EL (cell line): ENCODE measurements at places on chromosomes 11 and 22.
A peak's percentile ranks its signal among the peaks of the same experiment; 100 is the strongest.

DNA sequence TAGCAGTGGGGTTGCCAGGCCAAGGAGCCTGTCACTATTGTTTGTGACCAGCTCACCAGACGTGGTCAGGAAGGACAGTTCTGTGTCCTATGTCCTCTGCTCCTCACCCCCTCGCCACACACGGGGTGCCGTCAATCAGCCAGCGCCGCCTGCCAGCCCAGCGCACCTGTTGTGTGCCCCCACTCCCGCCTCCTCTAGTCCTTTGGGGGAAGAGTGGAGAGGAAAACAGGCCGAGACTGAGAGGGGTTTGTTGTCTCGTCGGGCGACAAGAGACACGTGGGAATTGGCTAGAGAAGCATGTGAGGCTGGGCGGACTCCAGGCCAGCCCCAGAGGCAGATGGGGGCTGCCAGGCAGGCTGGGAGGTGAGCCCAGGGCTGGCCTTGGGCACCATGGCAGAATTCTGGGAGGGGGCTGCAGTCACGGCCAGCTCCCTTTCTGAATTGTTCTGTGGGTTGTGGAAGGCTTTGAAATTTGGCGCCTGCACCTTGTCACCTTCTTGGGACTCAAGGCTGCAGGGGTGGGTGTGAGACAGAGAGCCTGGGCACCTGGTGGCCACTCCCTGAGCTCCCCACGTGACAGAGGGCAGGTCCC lies 3.1 kb upstream of the KCNQ1OT1 start:
- DNase-seq: no peak

DNA sequence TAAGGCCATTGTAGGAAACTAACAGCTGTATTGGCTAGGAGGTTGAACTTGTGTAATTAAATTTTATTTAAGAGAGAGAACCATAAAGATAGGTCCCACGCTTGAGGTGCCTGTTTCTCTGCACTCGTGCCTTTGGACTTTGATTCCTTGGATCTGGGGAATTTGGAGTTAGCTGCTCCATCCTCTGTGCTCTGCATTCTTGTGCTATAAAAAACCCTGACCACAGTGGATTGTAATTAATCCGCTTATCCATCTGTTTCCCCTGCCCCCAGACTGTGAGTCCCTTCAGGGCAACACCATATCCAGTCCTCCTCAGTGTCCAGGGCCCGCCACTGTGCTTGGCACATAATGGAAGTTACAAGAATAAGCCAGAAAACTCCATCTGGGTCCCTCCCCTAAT lies 169.8 kb downstream of the SPON1 start:
- peak; percentile 1 for DNase-seq

GRCh38 chr11:7609521-7609920 lies 63.8 kb downstream of the CYB5R2 start:
- no peak for DNase-seq

- peak; percentile 59 for DNase-seq
Measured at GRCh38 chr22:36379593-36380361, 8.0 kb downstream of the MYH9 start.

DNA sequence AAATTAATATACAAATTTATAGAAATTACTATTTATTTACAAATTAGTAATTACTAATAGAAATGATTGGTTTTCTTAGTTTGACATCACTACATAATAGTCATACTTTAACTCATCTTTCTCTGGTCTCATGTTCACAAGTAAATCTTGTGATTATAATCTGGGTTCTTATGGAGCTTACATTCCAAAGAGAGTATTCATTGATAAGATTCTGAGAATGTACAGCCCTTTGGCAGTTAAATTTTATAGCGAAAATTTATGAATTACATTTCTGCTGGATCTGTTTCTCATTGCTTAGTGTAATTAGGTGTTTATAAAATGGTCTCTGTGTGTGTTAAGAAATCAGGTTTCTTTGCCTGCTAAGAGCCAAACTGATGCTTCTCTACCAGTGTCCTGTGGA lies 175.2 kb downstream of the TMEM135 start:
- DNase-seq: peak; percentile 18

GRCh38 chr11:134357545-134357839 lies 25.7 kb downstream of the GLB1L2 start:
- DNase-seq: no peak

DNA sequence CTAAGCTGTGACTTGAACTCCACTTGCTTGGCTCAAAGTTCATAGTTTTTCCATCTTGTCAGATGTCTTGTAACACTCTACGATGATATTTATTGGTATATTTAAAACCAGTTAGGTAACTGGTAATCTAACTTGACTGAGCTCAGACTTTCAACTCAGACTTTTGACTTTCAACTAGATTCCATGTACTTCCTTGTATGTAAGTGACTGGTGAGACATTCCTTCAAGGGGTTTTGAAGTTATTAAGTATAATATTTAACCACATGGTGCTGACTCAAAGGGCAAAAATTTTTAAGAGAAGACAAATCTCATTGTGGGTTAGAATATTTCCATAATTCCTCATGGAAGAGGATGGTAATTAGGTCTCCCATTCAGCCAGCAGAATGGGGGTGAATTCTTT lies 631.3 kb upstream of the ANO5 start:
- no peak for DNase-seq

DNA sequence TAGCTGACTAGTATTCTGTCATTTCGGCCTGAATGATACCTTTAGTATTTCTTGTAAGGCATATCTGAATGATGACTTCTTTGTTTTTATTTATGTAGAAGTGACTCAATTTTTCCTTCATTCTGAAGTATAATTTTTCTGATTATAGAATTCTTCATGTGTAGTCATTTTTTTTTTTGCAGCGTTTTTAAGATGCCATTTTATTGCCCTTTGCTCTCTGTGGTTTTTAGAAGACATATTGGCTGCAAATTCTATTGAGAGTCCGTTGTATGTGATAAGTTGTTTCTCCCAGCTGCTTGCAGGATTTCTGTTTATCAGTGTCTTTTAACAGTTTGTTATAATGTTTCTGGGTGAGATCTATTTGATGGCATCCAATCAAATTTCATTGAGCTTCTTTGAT lies 1224.8 kb downstream of the JRKL start:
- DNase-seq: no peak

DNA sequence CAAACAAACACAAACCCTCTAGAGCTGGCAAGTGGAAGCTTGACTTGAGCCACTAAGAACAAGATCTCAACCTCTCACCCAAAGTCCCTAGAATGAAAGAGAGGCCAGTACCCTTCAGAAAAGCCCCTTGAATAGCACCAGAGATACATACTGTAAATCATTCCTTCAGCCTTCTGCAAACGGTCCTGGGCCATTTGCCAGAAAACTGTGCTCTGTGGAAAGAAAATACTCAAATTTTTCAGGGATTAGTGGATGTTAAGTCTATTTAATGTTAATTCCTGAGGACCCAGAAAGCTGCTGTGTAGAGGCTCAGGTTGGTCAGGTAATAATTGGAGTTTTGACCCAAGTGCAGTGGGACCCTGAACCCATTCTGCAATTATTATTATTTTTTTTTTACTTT lies 16.9 kb downstream of the SERPINH1 start:
- DNase-seq: peak; percentile 43

DNA sequence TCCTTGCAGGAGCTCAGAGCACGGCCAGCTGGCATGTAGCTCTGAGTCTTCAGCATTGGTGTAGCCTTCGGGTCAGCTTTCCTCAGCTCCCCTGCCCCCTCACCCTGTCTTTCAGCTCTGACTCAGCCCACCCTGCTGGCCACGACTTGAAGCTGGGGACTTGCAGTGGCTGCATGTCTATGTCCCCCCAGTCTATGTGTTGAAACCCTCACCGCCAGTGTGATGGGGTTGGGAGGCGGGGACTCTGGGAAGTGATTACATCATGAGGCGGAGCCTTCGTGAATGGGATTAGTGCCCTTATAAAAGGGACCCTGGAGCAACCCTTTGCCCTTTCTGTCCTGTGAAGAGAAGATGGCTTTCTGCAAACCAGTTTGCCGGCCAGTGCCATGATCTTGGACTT lies 111.1 kb downstream of the CTTN start:
- DNase-seq: no peak

DNA sequence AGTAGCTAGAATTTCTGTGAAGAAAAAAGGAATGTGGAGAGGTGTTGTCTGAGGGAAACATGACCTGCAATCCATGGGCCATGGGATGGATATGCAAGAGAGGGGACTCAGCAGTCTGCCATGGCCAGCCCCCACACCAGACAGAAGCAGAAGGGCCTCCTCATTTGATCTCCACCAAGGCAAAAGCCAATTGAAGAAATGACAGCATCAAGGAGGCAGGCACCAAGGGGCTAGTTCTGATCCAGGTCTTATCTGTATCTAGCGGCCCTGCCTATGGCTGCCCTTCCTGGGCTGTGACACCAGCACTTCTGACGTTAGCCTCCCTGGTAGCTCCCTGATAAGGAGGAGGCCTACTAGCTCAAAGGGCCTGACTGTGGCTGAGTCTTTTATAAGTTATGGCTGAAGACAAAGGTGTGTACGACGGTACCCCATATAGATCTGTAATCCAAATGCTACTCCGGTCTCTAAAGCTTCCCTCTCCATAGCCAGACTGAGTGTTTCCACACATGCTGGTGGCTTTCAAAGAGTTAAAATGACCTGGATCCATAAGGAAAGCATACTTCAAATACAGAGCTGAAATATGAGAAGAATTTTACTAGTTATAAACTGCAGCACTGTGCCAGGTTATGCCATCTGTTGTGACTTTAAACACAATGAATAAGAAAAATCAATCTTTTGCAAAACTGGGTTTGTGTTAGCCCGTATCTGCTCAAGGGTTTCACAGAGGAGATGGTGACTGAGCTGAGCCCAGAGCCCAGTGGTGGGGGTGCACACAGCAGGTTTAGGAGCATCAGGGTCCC lies 34.4 kb downstream of the HIRA start:
- no peak for DNase-seq

DNA sequence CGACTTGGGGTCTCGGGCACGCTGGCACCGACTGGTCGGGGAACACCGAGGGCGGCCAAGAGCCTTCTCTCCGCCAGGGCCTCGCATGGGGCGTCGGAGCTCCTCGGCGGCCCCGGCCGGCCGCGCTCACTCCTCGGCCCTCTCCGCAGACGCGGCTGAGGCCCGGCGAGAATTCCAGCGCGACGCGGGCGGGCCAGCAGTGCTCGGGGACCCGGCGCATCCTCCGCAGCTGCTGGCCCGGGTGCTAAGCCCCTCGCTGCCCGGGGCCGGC lies 5.6 kb downstream of the TBX1 start:
- DNase-seq: no peak
